ENCODE measurements at places on chromosomes 7 and 10.

DNA sequence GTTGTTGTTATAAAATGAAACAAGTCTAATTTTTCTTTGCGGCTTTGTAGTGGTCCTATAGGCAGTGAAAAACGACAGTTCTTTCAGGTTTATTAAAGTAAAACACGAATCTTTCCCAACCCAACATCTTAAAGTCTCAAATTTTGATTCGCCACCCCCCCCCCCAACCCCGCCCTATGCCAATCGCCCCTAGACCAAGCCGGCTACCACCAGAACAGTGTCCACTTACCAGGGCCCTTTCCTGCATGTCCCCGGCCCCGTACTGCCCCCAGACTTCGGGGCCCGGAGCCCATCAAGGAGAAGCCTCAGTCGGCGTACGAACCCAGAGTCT is 335 bp upstream of the CHCHD1 start:
- DNase-seq: no peak

DNA sequence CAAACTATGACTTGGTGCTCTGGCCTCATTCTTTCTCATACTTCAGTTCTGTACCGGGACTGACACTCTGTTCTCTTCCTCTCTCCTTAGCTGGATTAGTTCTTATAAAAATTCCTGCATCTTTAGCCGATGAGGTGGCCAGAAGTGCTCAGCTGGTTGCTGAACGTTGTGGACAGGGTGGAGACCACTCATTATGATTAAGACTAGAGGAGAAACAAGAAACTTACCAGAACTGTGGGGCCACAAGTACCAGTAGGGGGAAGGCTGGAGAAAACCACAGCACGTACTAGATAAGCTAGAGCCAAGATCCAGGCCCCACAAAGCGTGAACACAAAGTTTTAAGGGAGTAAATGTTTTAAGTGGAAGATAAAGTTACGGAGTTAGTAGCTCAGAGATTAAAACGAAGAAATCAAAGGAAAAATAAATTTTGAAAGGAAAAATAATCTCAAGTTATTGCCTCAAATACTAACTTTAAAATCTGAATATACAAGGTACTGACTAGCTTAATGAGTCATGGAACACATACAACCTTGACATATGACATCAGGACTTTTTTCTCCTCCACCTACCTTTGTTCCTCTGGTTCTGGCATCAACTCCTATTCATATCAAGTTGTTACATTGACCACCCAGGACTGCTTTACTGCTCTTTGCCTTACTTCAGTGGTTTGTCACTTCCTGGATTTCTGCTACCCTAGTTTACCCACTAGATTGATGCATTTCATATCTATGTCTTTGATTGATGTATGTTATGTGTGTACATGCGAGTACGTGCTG is 469.0 kb downstream of the TFEC start:
- peak; percentile 18 for DNase-seq

DNA sequence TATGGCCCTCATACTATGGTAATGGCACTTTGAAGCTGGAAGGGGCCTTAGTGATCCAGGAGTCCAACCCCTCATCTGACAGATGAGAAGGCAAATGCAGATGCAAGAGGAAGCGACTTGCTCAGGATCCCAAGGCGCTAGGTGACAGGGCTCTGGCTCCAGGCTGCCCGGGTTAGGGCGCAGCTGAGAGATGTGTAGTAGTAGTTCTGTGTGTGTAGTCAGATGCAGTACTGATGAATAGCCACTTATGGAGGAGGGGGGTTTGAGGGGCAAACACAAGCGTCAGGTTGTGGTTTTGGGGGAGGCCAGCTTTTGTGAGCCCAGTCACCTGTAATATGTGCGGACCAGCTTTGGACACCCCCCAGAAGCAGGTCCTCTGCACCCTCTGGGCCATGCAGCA is 4.8 kb downstream of the ADRA2A start:
- no peak for DNase-seq

GRCh38 chr10:120478386-120478785 is 21.4 kb downstream of the PLPP4 start:
- DNase-seq: no peak

GRCh38 chr7:23114896-23115295 is 9.3 kb downstream of the KLHL7 start:
- no peak for DNase-seq

GRCh38 chr10:97483921-97484320 is 14.3 kb downstream of the MMS19 start:
- DNase-seq: no peak

DNA sequence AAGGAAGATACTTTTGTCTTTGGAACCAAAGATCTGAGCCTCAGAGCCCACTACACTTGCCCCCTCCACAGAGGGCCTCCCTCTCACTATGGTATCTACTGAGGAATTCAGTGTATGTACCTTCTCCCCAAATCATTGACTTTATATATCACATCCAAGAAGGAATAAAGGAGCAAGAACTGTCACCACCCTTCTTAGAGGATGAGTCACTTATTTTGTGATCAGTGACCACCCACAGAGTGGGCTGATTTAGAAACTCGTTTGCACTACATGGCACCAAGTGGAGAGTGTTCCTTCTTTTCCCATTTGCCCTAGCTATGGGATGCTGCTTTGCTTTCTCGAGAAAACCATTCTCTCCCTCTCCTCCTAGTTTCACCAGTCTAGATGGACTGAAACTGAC is 5.7 kb downstream of the TMEM243 start:
- no peak for DNase-seq

GRCh38 chr7:99375070-99375807 is 709 bp downstream of the ARPC1B start:
- no peak for DNase-seq

DNA sequence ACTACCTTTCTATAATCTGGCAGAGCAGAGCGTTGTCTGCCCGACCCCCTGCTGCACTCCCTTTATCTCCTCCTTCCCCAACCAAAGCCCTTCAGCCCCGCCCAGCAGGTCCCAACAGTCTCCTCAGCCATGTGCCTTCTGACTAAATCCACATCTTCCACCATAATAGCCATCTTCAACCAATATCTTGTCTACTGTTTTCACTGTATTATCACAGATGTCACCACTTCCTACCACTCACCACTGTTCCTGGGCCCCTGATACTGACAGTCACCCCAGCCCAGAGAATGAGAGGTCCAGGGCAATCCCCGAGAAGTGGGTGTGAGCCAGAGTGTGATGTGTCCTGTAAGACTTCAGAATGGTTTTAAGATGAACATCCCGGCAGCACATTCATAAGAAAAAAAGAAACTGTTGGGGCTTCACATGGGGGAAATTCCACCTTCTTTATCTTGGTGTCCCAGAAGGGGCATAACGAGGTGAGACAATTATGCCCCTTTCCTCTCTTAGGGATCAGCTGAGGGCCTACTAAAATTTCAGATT is 25.3 kb downstream of the CCDC6 start:
- DNase-seq: no peak

DNA sequence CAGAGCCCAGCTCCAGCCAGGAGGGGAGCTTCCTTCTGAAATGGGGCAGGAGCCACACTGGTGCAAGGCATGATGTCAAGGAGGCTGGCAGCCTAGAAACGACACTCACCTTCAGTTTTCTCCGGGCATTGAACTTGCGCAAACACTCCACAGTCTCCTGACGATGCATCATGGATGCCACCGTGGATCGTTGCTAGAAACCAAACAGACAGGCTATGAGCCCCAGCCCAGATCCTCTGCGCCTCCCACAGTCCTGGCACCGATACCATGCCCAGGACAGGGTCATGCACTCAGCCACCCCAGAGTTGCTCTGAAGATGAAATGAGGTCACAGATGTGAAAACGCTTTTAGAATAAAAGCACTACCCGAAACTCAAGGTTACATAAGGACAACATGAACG is 31.0 kb upstream of the NDST2 start:
- no peak for DNase-seq

GRCh38 chr7:43151076-43151475 is 38.6 kb downstream of the HECW1 start:
- DNase-seq: no peak

DNA sequence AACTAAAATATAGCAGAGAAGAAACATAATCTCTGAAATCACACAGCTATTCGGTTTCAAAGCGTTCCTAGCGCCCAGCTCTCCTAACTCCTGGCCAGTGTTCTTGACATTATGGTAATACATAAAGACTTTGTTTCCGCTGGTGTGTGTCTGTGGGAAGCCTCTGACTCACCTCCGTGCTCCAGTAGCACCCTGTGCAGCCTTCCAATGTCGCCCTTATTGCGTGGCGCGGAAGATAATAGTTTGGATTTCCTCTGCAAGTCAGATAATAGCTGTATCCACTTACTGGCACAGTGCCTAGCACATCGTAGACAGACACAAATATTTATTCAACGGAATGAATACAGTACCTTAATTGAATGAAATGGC is 570 bp downstream of the BMS1 start:
- DNase-seq: peak; percentile 26

DNA sequence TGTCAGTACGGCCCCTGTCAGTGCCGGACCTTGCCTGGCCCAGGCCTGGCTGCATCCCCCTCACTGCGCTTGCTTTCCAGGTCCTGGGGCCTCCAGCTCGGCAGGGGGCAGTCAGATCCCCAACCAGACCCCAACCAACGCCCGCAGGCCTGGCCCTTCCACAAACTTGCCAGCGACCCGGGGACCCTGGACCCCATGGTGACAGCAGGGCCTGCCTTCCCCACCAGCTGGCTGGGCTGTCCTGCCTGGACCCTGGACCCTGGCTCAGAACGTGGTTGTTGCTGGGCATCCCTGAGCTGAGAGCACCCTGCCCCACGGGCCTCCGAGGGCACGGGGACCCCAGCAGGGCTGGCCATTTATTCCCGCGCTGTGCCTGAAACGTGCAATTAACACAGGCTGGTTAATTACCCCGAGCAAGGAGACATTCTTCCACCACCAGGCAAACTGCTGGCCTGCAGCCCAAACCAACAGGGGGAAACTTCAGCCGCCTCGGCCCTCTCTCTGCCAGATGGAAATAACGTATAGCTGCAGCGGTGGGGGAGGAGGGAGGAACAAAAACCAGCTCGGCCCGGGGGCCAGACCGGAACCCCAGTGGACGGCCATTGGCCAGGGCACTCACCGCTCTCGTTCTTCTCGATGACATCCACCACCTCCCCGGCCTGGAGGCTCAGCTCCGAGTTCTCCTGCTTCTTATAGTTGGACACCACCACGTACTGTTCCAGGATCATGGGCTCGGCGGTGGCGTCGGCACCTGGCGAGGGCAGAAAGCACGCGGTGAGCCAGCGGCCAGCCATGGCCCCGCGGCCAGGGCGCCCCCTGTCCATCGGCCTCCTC is 167.1 kb downstream of the NEURL1 start:
- DNase-seq: no peak

- DNase-seq: no peak
Observed at GRCh38 chr10:29252811-29253689, 35.8 kb upstream of the LYZL1 start.

DNA sequence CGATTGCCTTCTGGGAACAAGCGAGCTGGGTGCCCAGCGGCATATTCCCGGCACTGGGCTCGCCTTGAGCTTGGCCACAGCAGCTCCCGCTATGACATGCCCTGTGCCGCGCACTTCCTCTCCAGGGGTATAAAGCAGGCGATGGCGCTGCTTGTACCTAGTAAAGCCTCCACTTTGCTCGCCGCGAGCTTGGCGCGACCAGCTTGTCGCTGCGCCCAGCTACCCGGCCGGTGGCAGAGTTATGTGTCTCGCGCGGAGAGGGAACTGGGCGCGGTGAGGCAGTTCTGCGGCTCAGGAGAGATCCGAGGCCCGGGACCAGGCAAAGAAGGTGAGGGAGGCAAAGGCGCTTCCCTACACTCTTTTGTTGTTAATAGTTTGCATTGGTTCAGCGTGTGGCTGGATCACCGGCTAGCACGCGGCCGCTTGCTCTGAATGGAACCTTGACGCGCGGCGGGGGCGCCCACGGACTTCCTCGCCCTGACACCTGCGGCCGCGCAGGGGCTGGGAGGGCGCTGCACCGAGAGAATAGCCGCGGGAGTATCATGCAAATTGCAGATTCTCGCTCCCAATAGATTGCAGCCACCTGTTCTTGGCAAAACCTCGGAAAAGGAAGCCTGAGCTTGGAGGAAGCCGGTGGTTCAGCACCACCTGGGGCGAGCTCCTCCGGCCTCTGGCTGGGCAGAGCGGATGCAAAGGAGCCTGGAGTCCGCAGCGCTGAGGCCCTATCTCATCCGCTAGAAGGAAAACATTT is 3.0 kb upstream of the BUB3 start:
- DNase-seq: no peak

DNA sequence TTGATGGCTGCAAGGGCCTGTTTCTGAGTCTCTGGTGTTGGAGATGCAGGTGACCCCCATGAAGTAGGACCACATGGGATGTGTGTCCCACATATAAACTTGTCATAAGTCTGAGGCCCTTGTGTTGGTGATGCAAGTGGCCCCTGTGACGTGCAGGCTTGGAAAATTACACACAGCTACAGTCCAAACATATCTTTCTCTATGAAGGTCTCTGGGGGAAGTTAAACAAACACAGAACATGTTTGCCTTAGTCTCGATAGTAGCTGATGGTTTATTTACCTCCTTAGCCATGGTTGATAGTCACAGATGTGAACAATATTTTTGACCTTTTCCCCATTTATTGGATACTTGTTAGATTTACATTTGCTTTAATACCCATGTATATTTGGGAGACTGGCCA is 64.7 kb downstream of the ADCY1 start:
- DNase-seq: no peak

Data from HS-5 (cell line).